ENCODE measurements at places on chromosomes 4 and X.

DNA sequence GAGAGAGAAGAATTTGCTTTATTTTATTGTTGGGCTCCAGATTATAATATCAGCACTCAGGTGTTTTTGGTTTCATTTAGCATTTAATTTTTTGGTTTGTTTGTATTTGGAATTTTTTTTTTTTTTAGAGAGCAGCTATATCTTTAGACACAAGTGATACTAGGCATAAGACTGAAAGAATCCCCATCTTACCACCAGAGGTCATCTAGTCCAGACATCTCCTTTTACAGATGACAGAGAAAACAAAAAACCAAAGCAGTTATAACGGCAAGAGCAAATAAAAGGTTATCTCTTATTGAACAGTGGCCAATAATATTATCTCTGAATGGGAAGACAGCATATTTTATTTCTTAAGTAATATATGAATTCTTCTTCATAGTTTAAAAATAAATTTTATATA, 22.8 kb downstream of the USP38 start:
- no peak for DNase-seq

DNA sequence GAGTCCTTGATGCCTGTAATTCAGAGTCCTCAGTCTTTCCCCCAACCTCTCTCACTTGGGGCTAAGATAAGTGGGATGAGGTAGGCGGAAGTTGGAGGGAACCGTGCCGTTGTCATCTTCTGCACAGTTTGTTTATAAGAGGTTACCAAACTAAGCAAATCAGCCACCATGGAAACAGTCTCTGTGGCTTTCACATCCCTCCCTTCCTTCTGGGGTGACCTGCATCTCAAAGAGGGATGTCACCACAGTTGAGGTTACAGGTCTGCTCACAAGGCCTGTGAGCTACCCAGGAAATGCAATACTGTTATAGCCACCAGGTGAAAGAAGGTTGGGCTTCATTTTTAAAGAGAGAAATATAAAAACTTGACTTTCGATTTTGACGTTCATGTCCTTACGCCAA, 26.3 kb downstream of the RTL5 start:
- no peak for DNase-seq

- DNase-seq = no peak
Observed at GRCh38 chr4:166896254-166896653, 338.0 kb downstream of the SPOCK3 start.

DNA sequence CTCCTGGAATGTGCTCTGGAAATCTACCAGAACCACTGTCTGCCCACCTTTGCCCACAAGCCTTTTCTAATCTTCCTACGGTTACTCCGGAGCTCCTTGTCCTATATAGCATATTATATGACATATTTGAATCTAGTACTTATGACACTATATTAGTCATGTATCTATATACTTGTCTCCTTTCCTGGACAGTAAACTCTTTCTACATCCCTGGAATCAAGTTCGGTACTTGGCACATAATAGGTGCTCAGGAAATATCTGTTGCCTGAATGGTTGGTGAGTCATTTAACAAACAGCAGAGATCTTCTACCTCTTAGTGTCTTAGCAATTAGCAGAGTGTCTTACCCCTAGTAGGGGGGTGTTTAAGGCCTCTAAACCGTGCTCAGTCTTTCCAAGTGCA, 123.6 kb downstream of the RELL1 start:
- DNase-seq = no peak

DNA sequence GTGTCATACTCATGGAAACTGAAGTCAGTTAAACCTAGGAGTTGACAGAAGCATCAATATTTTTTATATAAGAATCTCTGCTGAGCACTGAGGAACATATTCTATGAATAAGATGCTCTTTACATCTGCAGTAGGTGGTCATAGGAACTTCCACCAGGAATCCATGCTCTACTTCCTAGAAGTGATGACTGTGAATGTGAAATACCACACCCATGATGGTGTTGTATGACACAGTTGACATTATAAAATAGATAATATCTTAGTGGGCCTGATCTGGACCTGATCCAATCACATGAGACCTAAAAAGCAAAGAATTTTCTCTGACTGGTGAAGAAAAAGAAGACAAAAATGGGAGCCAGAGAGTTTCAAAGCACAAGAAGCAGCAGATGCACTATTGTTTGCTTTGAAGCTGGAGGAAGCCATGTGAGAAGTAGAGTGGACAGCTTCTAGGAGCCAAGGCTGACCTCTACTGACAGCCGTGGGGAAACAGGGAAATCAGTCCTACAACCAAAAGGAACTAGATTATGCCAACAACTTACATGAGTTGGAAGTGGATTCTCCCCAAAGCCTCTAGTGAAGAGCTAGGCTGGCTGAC, 68.6 kb upstream of the HS3ST1 start:
- DNase-seq = no peak

- DNase-seq = no peak
Observed at GRCh38 chrX:2243913-2244460, 256.8 kb downstream of the DHRSX start.

GRCh38 chr4:173411106-173411693, 12.3 kb upstream of the SCRG1 start:
- DNase-seq = no peak

GRCh38 chr4:1290165-1290977, 680 bp downstream of the MAEA start:
- no peak for DNase-seq

- DNase-seq = no peak
Observed at GRCh38 chr4:87489678-87490077, 39.5 kb downstream of the SPARCL1 start.

- DNase-seq = no peak
Observed at GRCh38 chr4:55871299-55871800, 17.9 kb downstream of the EXOC1 start.

Measured in activated CD4-positive, alpha-beta T cell treated with anti-CD3 and anti-CD28 coated beads, Interleukin-2, amount 50 U/mL, for 24 hours (primary cell).